ENCODE measurements at places on chromosomes 4 and X.
A peak's percentile ranks its signal among the peaks of the same experiment; 100 is the strongest.

DNA sequence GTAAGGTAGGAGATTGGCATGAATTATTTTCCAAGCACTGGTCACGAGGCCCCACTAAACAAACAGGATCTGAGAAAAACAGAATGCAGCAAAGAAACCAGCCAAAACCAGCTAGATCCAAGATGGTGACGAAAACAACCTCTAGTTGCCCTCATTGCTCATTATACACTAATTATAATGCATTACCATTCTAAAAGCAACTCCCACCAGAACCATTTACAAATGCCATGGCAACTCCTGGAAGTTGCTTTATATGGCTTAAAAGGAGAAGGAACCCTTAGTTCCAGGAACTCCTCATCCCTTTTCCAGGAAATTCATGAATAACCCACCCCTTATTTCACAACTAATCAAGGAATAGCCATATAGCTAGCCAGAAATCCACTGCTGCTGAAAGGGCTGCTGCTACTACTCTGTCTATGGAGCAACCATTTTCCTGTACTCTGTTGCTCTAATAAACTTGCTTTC is 69.3 kb downstream of the ABCB7 start:
- DNase-seq = no peak

DNA sequence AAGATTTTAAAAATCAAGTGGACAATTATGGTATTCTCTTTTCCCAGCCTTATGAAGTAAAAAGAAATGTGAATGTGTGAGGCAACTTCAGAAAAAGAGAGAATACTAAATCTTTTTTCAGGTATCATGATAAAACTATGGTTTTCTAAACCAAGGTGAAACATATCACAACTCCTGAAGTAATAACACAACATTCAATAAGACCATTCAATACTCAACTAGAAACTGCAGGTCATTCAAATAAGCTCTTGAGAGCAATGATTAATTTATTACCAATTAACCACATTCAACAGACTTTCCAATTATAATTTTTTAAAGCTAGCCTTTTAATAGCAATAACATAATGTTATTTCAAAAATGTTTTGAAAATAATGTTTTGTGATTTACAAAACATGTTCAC is 35.8 kb downstream of the SLC10A7 start:
- no peak for DNase-seq

DNA sequence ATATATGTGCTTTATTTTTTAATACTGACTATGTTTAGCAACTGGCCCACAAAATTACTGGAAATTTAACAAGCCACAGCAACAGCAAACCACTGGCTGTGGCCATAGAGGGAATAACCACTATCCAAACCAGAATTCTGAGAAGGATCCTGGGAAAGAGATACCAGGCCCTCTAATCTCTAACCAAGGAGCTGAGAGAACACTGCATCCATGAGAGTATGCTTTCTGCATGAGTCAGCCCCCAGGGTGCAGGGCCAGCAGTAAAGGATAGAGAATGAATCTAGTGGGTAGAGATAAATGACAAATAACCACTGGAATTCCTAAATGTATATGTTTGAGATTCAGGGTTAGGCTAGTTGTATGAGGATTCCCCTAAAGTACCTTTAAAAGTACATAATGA is 221.8 kb downstream of the KIT start:
- no peak for DNase-seq

DNA sequence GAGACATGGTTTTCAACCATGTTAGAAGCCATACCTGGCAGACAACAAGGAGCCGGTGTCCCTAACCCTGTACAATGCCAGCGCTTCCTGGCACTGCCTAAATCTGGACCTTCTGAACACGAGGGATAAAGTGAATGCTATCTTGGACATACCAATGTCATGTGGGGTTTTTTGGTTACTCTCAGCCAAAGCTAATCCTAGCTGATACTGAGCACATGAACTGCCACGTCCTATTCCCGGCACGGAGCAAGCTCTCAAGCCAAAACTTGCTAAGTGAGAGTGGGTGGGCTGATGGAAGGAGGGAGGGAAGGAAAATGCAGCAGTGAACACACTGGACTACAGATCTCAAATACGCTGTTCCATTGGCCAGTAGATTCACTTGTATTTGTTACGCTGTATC is 226.1 kb downstream of the BCOR start:
- no peak for DNase-seq

DNA sequence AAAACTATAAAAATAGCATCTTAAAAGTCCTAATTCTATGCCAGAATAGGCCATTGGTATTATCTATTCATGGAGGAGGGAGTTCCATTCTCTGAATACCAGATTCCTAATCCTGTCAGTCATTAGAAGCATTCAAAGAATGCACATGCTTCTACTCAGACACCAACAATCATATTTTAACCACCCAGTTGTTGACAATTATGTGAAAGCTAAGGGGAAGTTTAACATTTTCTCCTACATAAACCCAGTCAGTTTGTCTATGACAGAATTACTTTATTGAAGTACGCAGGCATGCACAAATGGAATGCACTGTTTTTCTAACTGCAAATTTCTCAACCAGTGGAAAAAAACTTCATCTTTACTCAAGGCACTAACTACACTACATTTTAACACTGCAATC is 69.6 kb upstream of the MTNR1A start:
- DNase-seq = no peak

DNA sequence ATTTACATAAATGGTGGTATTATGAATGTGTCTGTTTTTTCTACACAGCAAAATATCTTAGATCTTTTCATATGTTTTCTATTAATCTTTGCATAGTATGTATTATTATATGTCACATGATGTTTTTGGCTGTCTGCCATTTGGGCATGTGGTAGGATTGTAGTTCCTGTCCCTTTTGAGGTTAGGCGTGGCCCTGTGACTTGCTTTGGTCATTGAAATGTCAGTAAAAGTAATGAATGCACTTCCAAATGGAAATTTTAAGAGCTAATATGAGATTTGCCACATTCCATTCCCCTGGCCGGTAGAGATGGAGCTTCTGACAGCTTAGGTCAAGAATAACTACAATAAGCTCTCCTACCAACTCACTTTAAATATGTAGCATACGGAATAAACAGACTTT is 45.1 kb downstream of the JADE3 start:
- no peak for DNase-seq

GRCh38 chr4:145731028-145731427 is 51.1 kb downstream of the C4orf51 start:
- DNase-seq = no peak

GRCh38 chr4:139978692-139979091 is 175.3 kb downstream of the MAML3 start:
- no peak for DNase-seq

DNA sequence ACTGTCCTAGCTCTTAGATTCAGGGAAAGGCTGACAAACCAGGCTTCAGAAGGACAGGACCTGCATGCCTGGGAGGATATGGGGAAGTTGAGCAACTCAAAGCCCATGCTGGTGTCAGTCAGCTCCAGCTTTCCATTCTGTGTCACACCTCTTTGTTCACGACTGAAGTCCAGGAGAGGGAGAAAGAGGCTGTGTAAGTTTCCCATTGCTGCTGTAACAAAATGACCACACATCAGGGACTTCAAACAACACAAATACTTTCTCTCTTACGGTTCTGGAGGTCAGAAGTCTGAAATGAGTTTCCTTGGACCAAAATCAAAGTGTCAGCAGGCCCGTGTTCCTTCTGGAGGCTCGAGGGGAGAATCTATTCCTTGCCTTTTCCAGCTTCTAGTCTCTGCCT is 50.6 kb upstream of the STX18 start:
- no peak for DNase-seq

DNA sequence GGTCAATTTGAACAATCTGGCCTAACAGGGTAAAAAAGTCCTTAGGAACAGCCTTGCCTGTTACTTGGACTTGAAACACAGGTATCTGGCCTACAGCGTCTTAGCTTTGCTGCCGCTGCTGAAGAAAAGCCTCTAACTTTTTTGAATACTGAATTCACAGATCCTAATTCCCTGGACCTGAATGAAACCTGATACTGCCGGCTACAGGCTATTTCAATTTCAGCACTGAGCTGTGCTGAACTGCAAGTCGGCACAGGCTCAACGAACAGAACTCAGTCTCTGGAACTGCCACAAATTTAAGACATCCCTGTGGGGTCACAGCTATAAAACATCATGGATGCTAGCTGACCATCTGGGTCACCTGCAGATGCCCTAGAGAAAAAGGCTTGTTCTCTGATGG is 7.2 kb downstream of the NR0B1 start:
- no peak for DNase-seq

DNA sequence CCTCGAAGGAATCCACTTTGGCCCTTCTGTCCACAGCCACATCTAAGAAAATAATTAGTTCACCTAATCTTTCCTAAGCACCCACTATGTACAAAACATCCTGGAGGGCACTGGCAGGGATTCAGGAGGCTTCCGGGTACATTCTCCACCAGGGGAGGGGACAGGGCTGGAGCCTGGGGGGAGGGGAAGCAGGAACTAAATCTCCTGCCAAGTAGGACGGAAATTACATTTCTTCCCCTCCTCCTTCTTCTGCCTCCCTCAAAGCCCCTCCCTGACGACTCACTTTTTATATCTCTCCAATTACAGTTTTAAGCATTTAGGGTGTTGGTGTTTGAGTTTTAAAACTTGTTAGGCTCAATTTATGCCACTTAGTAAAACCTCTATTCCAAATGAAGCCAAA is 203.1 kb downstream of the BCOR start:
- DNase-seq = no peak

- DNase-seq = no peak
These were observed 326.6 kb upstream of the F9 start for GRCh38 chrX:139203651-139204570.

GRCh38 chr4:110122201-110122600 is 76.2 kb downstream of the ELOVL6 start:
- DNase-seq = no peak

DNA sequence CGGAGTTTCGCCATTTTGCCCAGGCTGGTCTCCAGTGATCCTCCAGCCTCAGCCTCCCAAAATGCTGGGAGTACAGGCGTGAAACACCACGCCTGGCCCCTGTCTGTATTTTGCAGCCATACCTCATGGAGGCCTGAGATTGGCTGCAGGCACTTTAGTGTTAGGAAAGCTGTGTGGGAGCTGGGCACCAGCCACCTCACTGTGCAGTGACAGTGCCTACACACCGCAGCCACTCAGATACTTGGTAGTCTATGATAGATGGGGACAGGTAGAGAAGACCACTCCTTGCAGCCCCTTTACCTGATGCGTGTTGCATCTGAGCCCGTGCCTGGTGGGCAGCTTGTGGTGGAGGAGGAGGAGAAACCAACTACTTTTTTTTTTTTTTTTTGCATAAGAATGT is 16.3 kb downstream of the SMS start:
- DNase-seq = no peak

DNA sequence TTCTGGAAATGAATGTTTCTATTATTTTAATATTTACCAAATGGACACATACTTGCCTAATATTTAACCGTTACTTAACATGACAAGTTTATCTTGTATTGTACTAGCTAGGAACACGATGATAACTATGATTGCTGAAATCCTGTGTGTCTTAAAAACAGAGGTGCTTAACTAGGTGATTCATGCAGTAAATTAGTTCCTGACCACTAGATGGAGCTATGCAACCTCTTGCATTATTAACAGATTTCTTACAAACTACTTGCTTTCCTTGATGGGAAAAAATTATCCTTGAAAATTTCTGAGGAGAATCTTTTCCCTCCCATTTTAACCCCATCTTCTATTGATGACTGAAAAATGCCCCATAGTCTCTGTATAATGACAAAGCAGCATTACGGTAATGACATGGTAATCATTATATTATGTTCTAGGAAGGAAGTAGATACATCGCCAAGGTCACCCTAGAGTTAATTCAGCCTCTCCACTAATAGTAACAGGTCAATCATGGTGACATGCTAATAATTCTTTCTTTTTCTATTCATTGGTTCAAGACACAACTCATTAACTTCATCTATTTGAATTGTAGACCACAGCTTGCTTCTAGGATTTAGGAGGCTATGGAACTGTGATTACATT is 844.2 kb downstream of the RAPGEF2 start:
- DNase-seq = peak; percentile 27

- no peak for DNase-seq
These were observed 162.5 kb upstream of the AFF2 start for GRCh38 chrX:148337873-148338272.

DNA sequence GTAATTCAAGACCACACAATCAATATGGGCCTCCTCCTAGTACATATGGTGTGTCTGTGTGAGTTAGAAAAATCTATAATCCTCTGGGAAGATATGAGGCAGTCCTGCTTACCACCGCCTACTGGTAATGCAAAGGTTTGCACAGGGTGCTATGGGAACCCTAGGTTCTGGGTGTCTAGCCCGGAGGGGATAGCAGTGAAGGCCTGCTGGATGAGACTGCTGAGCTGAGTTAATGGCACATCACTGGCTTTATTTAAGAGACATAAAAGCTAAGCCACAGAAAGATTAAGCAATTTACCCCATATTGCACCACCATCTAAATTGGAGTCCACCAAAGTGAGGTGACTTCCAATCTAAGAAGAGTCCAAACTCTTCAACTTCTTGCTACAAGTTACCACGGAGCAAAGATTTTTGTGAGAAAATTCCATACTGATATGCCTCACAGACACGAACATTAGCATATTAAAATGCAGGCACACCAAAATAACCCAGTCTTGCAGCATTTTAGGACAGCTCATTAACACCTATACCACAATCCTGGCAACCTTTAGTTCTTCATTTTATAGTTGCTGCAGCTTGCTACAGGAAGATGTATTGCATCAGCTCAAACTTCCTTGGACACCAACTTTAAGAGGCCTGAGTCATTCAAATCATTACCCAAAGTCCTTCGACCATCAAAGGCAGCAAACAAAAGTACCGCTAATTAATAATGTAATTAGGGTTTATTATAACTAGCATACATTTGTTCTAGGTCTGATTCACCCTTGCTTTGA is 13.7 kb downstream of the DGKK start:
- DNase-seq = no peak

DNA sequence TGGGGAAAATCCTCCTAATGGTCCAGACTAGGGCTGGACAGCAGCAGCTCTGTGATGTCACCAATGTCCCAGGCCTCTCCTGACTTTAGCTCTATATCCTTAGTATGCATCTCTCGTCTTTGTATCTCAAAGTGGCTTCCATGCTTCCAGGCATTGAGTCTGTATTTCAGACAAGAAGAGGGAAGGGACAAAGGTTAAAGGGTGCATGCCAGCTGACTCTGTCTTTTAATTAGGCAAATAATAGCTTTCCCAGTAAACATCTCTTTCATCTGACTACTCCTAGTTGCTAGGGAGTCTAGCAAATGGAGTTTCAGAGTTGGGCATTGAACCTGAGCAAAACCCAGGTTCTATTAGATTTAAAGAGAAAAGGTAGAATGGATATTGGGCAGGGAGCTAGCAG is 5.4 kb downstream of the FAM47E start:
- no peak for DNase-seq

- DNase-seq = no peak
These were observed 17.7 kb downstream of the SMS start for GRCh38 chrX:21958187-21958586.

GRCh38 chr4:148441624-148441985 is 609 bp downstream of the NR3C2 start:
- DNase-seq = no peak

GRCh38 chrX:22220941-22221340 is 51.8 kb upstream of the CBLL2 start:
- peak; percentile 51 for DNase-seq

All from epithelial cell of prostate (primary cell).